Retina (tissue), 1 donor: ENCODE measurements at places on chromosomes 12 and 14.

- no peak for DNase-seq
Measured at GRCh38 chr12:2333491-2334195, 280.9 kb downstream of the CACNA1C start.

- peak; percentile 26 for DNase-seq
Measured at GRCh38 chr14:101127224-101127623, 223.7 kb upstream of the RTL1 start.

- no peak for DNase-seq
Measured at GRCh38 chr12:106892075-106892474, 63.6 kb upstream of the TMEM263 start.

- DNase-seq: no peak
Measured at GRCh38 chr12:11980115-11980514, 90.6 kb upstream of the BCL2L14 start.

GRCh38 chr12:123150744-123151456 is at the start of gene PITPNM2:
Gene PITPNM2 (minus strand): TSS chr12:123151090. CDS start chr12:123034590, 116,500 bp downstream.
- no peak for DNase-seq

DNA sequence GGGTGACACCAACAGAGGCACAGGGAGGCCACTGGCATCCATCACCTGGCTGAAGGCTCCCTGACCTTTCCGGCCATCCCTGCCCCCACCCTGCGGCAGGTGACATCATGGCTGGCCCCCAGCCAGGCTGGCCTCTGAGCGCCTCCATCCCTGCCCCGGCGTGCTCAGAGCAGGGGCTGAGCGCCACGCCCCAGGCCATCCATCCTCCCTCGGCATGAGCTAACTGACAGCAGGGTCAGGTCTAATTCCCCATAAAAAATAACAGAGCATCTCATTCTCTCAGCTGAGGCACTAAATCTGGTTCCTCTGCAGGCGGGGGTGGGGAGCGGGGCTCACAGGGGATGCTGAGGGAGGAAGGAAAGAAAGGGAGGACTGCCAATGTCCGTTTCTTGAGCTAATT is 50.7 kb downstream of the PRIMA1 start:
- no peak for DNase-seq

- no peak for DNase-seq
Measured at GRCh38 chr12:62116986-62117385, 143.2 kb upstream of the USP15 start.
